ENCODE measurements at places on chromosomes 1 and 21.
A peak's percentile ranks its signal among the peaks of the same experiment; 100 is the strongest.

- DNase-seq = peak; percentile 9
Observed at GRCh38 chr1:7103361-7103782, 318.1 kb downstream of the CAMTA1 start.

GRCh38 chr21:41819236-41819855, 52.5 kb upstream of the RIPK4 start:
- DNase-seq = no peak

- no peak for DNase-seq
Observed at GRCh38 chr1:226799634-226800281, 60.7 kb upstream of the ITPKB start.

GRCh38 chr1:164704954-164705353, 146.0 kb downstream of the PBX1 start:
- no peak for DNase-seq

- DNase-seq = peak; percentile 27
Observed at GRCh38 chr1:224541901-224542630, 74.1 kb upstream of the CNIH3 start.

DNA sequence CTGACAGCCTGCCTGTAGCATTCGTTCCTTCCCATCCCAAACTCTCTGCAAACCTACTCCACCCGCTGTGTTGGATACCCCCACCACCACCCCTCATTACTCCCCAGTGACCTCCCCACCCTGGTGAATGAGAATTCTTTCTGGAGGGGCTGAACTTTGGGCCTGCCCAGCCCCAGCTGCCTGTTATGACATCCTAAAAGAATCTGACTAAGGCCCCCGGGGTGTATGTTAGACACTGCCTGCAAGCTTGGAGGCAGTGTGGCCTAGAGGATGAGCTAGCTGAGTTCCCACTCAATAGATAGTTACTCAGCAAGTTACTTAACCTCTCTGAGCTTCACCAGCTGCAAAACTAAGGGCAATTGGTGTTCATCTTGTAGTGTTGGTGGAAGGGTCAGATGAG, 110.2 kb upstream of the FGGY start:
- peak; percentile 25 for DNase-seq

Data from epithelial cell of esophagus (primary cell).